Endothelial cell of umbilical vein (primary cell): ENCODE measurements at places on chromosomes 3 and 15. TPM values are rescaled to one million over a fixed set of nuclear protein-coding genes. Genes with fewer than 3 reads are reported as not detected.

Gene POLR2H
- total RNA-seq, result 80.5 and 89.0 TPM in 2 replicates

DNA sequence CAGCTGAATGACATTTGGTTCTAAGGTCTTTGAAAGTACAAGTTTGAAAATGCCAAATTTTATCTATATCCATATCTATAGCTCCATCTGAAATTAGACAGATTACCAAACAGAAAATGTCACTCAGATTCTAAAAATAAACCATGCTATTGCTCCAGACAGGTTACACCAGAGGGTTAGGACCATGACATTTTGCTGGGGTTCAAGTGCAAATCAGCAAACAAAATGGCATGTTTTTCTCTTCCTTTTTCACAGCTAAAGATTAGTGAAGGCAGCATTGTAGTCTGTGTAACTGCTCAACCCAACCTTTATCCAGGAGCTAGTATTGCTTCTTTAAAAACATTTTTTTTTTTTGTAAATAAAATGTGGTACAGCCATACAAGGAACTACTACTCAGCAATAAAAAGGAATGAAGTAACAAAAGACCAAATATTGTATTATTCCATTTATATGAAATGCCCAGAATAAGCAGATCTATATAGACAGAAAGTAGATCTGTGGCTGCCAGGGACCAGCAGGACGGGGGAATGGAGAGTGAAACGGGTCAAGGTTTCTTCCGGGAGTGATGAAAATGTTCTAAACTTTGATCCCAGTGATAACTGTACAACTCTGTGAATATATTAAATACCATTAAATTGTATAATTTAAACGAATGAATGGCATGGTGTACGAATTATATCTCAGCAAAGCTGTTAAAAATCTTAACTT, 18.2 kb downstream of the VGLL4 start:
- H3K27ac ChIP-seq, result no peak overlapping the region
- H3K4me3 ChIP-seq, result no peak overlapping the region
- H3K36me3 ChIP-seq, result no peaks in the 10 kb centered on the region
- H3K4me1 ChIP-seq, result peaks cover 24% of the 10 kb centered on the region
- no peak for DNase-seq

Gene CNTN4
- total RNA-seq, result not detected in 2 replicates

DNA sequence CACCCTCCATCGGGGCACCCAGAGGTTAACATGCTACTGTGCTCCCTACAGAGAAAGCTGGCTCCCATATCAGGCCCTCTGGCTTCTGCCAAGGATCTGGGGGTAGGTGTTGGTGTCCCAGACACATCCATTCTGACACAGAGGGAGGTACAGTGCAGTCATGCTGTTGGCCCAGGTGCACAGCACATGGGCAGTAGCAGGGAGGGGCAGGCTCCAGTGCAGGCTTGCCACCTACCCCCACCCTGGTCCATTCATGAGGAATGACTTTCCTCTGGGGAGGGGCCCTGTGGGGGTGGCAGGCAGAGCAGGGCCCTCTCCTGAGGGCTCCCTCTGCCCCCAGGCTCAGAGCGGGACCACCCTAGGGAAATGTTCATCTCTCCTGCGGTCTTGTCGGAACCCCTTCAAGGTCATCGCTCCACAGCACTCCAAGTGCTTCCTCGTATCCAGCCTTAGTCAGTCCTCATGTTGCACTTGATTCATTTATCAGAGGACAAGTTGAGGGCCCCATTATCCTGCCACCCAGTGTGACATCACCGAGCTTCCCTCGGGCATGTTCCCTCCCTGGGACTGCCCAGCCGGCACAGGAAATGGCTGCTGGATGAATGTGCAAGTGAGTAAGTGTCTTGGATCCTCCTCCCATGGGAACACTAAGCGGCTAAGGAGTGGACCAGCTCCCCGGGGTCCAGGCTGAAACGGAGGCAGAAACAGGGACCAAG, 10.0 kb downstream of the DUSP7 start:
- H3K27me3 ChIP-seq, result no peaks in the 10 kb centered on the region
- H3K4me3 ChIP-seq, result no peak overlapping the region
- peaks cover 16% of the 10 kb centered on the region for H3K36me3 ChIP-seq
- H3K4me1 ChIP-seq, result peaks cover 28% of the 10 kb centered on the region

DNA sequence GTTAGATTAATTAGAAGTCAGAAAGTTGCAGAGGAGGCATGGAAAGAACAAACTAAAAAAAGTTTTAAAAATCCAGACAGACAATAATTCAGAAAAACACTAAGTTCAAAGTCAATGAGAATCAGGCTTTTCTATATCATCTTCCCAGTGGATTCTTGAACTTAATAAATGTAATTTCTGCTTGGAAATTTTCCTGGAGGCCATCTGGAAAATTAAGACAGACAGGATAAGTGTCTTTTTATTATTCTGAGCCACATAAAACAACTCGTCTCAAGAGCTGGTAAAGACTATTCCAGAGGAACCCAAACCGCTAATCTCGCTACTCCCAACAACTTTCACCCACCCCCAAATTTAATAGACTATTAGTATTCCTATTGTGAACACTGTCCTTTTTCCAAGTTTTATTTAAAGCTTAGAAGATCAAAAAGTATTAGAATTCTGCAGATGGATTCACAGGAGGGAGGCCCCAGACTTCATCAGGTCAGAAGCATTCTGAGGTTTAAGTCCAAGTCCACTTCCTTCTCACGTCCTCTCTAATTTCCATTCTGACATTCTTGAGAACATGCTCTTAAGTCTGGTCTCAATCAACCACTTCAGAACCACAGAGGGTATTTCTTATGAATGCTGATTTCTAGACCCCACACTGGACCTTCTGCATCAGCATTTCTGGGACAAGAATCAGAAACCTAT, 61.3 kb downstream of the ERC2 start:
- no peaks in the 10 kb centered on the region for H3K4me1 ChIP-seq
- no peak overlapping the region for H3K27ac ChIP-seq
- no peak for DNase-seq

DNA sequence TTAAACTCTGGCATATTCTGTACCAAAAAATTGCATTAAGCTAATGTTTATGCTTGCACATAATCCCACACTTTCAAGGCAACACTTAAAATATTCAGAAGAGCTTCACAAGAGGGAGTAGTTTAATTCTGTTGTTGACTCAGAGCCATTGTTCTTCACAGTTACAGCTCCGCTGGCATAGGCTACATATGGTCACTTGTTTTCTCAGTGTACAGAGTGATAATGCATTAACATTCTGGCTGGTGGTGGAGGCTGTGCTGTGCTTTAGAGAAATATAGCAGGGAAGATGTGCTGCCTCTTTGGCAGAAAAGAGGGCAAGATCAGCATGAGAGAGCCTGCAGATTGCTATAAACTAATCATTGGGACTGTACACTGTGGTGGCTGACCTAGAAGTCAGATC, 13.3 kb downstream of the NLGN1 start:
- H3K27me3 ChIP-seq, result no peaks in the 10 kb centered on the region
- DNase-seq, result peak; percentile 53
- H3K4me3 ChIP-seq, result no peak overlapping the region

Gene ZKSCAN7
- total RNA-seq, result 0.95 and 1.9 TPM in 2 replicates

- H3K4me1 ChIP-seq, result no peaks in the 10 kb centered on the region
- H3K27me3 ChIP-seq, result no peaks in the 10 kb centered on the region
- no peak overlapping the region for H3K4me3 ChIP-seq
- DNase-seq, result no peak
Measured at GRCh38 chr3:20143519-20143918, 42.5 kb downstream of the SGO1 start.

DNA sequence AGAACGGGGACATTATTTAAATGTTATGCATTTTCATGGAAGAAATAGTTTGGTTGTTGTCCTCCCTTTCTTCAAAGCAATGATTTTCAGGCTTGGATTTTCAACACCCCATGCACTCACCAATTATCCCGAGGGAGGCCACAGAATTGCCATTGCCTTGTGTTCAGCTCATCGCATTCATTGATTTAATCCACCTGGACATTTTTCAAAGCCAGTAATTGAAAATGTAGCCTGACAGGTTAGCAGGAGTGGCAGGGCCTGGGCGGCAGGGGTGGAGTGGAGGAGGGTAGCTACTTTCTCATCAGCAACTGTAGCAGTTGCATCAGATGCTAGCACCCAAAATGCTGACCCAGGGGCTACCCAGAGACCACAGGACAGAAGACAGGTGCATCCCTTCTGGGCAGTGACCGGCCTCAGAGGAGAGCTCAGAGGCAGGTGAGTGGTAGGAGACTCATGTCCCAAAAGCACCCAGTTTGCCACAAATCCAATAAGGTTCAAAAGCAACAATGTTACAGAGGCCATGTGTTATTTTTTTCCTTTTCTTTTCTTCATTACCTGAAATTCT, 242.4 kb downstream of the CD47 start:
- H3K36me3 ChIP-seq, result no peaks in the 10 kb centered on the region
- peaks cover 4% of the 10 kb centered on the region for H3K27me3 ChIP-seq
- no peaks in the 10 kb centered on the region for H3K4me1 ChIP-seq
- H3K4me3 ChIP-seq, result no peak overlapping the region
- no peak overlapping the region for H3K27ac ChIP-seq

Gene C15orf39
- 33.6 and 36.1 TPM in 2 replicates for total RNA-seq
